T-helper 1 cell (primary cell): ENCODE measurements at places on chromosomes 1 and 21.

- no peak for DNase-seq
Measured at GRCh38 chr1:160429125-160429561, 28.8 kb downstream of the VANGL2 start.

DNA sequence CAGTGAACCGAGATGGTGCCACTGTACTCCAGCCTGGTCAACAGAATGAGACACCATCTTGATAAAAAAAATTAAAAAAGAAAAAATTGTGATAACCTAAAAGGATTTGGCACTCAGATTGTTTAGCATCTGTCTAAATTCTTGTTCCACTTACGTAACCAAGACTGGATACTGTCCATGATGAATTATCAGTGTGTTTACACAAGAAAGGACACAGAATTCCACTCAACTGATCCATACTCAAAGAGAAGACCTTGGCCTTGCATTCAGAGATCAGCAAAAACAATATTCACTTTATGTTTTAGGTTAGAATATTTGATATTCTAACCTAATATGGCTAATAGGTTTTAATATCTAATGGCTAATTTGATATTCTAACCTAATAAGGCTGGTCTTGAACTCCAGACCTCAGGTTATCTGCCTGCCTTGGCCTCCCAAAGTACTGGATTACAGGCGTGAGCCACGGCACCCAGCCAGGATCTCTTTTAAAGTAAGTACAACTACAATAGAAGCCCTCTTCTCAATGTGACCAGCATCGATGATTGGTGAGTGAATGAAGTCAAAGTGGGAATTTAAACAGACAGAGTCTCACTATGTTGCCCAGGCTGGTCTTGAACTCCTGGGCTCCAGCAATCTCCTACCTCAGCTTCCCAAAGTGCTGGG, 43.1 kb upstream of the COX20 start:
- DNase-seq = no peak

DNA sequence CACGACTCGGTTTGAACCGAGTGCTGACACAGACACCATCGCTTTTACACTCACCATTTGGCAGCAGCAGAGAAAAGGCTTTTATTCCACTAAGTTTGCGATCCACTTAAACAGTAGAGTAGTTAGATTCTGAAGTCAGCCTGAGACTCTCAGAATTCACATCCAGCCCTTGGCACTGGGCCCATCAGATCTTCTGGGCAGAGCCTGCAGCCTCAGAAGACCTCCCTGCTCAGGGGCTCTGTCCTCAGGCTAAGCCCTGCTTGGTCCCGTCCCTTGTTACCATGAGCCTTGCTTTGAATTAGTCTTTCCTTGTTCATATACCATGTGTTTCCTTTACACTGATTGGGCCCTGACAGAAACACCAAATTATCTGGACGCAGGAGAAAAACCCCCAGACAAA, 41.4 kb upstream of the AJAP1 start:
- no peak for DNase-seq

- no peak for DNase-seq
Measured at GRCh38 chr1:106173101-106173500, 883.4 kb upstream of the PRMT6 start.

- no peak for DNase-seq
Measured at GRCh38 chr1:98264727-98265126, 343.9 kb upstream of the DPYD start.

GRCh38 chr1:162193815-162194214, 124.3 kb downstream of the NOS1AP start:
- no peak for DNase-seq

DNA sequence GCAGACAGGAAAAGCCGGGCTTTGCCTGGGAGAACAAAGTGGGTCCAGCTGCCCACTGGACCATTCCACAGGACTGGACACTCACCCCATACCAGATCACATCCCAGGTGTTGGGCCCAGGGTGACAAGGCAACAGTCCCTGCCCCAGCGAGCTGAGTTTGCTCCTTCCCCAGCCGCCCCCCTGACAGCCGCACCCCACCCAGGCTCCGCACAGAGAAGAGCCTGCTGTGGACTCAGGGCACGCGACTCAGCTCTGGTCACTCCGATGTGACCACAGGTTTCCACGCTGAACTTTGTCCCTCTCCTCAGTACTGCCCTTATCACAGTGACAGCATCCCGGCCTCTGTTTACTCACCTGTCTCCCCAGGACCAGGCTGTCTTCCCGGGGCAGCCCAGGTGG, 1.2 kb downstream of the BMP8B start:
- no peak for DNase-seq

GRCh38 chr1:181525104-181525721, 41.9 kb downstream of the CACNA1E start:
- DNase-seq = no peak

DNA sequence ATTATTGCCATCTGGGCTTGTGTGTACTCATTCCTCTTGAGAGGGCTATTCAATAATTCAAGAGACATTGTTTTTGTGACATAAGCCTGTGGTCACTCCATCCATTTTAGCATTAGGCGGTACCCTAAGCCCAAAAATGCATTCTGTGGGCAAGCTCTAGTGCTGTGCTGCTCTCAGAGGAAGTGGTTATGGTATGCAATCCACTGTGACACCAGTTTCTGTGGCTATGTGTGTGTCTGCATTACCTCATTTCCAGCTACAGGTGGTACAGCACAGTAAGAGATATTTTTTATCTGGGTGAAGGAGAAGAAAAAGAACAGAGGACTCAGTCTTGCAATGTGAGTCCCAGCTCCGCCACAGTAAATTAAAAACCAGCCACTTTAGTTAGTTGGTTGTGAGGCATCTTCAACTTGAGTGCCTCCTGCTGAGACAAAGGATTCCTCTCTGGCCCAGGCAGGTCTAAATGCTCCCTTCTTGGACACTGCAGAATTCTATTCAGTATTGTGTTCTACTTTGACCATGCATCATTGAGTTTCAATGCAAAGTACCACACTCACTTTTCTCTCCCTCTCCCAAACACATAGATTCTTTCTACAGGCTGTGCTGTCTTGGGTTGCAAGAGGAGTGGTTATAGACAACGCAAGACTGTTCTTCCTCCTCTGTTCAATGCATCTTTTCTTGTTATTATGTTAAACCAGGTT, 777.8 kb upstream of the BRINP3 start:
- DNase-seq = no peak

GRCh38 chr1:11143907-11144306, 44.2 kb upstream of the EXOSC10 start:
- DNase-seq = no peak

DNA sequence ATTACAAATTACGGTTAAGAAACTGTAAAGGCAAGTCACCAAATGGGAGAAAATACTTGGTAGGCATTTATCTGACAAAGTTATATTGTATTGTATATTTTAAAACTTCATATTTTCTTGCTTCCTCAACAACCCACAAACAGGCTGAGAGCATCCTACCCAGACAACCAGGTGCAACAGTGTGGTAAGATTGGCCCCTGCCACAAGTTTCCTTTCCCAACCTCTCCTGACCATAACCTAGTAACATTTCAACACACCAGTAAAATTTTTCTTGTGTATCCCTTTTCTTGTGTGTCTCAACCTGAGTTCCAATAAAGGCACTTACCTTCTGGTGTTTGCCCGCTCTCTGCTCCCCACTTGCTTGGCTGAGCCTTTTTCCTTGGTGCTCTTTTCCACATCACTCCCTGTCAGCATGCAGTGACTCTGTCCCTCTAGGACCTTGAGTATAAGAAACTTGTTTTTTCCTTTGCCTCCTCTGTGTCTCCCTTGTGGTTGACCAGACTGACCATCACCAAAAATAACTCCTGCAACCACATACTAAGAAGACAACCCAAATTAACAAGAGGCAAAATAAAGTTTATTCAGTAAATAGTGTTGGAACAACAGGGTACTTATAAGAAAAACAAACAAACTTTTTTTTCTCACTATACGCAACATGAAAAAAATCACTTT, 40.9 kb downstream of the FCRL3 start:
- DNase-seq = no peak

GRCh38 chr1:14887764-14888350, 265.7 kb upstream of the TMEM51 start:
- no peak for DNase-seq

GRCh38 chr21:39175154-39175553, 8.1 kb downstream of the PSMG1 start:
- no peak for DNase-seq

DNA sequence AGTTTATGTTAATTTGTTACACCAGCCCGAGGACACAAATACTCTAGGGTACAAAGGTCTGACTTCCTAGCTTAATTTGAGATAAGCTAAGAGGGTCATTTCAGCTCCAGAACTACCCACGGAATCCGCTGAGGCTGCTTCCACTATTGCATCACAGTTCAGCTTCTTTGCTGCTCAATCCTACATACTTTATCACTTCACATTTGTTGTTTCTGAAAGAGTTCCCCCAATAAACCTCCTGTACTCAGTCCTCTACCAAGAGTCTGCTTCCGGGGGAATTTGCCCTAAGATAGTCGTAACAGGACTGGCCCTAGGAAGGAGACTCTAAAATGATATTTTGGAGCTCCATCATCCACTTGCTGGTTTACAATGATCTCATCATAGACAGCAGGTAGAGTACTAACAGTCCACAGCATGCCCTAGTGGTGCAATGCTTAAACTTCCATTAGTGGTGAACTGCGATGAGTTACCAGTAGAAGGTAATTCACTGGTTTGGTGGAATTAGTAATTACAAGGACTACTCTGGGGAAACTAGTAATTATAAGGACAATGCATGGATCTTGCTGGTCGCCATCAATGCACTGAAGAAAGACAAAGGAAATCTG, 229.3 kb downstream of the USH2A start:
- no peak for DNase-seq

DNA sequence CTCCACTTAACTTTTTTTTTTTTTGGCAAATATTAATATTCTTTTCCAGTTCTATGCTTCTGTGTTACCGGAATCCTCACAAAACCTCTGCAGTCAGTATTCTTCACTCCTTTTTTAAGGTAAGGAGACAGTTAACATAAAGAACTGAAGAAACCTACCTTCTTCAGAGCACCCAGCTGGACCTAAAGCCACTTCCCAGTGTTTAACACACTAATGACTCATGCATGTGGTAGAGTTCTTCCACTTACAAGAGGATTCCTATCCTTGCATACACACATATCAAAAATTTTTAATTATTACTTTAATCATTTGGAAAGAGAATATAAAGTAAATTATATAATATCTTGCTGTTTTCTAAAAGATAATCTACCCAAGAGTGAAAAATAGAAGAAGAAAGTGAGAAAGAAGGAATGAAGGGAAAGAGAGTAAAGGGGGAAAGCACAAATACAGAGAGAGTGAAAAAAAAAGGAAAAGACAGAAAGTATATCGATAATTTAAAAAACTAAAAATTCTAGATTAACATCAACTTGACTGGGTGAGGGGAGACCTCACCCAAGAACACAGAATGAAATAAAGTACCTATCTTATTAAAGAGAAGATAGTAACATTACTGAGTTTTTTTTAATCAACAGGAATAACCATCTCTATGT, 54.9 kb downstream of the ENAH start:
- no peak for DNase-seq

GRCh38 chr21:40438616-40439015, 408.3 kb downstream of the DSCAM start:
- no peak for DNase-seq
